ENCODE measurements at places on chromosomes 13 and 19.

DNA sequence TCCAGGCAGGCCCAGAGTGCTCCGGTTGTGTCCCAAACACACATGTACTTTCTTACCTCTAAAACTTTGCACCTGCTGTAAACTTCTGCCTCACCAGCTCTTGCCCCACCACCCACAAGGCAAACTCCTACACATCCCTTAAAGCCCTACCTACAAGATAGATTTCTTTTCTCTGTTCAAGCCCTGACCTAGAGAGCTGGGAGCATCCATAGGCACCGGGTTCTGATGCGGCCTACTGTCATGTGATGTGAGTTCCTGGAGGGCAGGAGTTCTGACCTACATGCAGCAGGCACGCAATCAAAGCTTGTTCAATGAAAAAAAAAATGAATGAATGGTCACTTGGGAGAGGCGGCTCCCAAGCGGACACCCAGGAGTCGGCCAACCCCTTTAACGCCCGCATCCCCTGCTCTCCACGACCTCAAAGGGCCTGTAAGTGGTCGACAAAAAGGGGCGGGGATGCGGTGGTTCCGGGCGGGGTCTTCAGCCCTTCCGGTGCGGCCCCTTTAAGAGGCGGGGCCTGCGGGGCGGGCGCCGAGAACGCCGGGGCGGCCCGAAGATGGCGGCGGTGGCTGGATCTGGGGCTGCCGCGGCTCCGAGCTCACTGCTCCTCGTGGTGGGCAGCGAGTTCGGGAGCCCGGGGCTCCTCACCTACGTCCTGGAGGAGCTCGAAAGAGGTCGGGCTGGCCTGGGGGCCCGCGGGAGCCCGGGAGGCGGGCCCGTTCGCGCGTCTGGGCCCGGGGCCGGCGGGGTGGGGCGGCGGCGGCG lies at the start of gene MAP1S:
Gene MAP1S (plus strand): TSS at position 534 of the 765 bp plus-strand sequence. CDS start 23 bp downstream, at position 557.
- peak; percentile 52 for DNase-seq

- peak; percentile 50 for DNase-seq
These were observed 56.9 kb downstream of the NFIC start for GRCh38 chr19:3423183-3423829.

DNA sequence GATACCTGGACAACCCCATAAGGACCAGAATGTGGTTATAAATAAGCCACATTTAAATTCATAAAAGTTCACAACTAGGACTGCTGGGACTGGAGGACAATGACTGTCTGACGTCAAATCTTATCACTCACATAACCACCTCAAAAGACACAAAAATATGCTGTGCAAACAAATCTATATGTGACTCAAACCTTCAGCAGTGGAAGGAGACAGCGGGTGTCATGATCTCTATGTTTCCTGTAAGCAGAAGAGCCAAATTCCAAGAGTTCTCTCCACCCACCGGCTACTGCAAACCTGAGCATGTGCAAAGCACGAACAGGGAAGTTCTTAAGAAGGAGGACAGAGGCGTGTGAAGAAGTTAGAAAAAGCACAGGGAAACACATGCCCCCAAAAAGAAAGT lies 113.2 kb downstream of the MYCBP2 start:
- DNase-seq = peak; percentile 93

DNA sequence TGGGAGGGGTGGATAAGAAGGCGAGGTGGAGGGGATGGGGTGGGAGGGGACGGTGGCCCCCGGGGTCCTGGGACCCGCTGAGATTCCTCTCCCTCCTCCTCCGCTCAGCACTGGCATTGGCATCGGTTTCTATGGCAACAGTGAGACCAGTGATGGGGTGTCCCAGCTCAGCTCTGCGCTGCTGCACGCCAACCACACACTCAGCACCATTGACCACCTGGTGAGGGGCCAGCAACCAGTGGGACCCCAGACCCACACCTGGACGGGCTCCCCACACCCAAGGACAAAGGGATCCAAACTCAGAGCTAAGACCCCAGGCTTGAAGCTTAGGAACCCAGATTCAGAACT lies 5.9 kb downstream of the TTYH1 start:
- DNase-seq = no peak

GRCh38 chr19:42269478-42270345 lies 660 bp downstream of the CIC start:
- DNase-seq = no peak

- no peak for DNase-seq
These were observed 28.0 kb downstream of the CYP4F2 start for GRCh38 chr19:15869873-15870272.

DNA sequence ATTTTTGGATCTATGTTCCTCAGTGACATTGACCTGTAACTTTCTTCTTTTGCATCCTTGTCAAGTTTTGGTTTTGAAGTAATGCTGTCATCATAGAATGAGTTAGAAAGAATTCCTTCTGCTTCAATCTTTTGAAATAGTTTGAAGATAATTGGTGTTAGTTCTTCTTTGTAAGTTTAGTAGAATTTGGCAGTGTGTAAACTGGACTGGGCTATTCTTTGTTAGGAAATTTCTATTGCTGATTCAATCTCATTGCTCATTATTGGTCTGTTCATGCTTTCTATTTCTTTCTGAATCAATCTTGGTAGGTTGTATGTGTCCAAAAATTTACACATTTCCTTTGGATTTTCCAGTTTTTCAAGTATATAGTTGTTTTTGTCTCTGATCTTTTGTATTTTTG lies 101.7 kb upstream of the SPRY2 start:
- DNase-seq = no peak

- DNase-seq = no peak
These were observed 999.4 kb downstream of the UQCRFS1 start for GRCh38 chr19:28213470-28214082.

Data from choroid plexus epithelial cell (primary cell).